ENCODE measurements at places on chromosomes 5 and 9.

- DNase-seq: no peak
Measured at GRCh38 chr5:9920697-9921096, 290.5 kb upstream of the TAS2R1 start.

DNA sequence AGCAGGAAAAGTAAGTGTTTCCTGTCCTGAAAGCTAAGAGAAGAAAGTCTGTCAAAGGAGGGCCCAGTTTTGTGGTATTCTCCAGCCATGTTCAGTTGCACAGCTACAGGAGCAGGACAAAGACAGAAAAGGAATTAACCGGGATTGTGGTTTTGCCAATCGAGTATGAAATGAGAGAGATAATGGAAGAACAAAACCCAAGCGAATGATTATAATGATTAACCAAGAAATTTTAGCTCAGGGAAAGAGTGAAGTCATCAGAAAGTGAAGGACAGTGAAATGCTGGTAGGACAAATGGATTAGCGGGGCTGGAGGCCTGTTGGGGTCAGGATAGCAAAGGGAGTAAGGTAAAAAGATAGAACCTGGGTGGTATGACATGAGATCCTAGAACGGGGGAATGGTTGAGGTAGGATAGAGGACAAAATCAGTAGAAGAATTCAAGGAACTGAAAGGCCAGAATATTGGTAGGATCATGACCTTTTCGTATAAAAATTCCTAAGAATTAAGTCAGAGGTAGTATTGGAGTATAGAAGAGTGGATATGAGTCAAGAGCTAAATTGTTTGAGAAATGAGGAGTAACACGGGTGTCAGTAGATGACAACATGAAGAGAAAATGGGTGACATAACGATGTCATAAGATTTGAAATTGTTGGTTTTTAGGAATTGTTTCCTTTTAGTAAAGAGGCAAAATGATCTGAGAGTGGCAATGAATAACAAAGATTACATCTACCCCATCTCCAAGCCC, 52.8 kb downstream of the DIAPH1 start:
- no peak for DNase-seq

DNA sequence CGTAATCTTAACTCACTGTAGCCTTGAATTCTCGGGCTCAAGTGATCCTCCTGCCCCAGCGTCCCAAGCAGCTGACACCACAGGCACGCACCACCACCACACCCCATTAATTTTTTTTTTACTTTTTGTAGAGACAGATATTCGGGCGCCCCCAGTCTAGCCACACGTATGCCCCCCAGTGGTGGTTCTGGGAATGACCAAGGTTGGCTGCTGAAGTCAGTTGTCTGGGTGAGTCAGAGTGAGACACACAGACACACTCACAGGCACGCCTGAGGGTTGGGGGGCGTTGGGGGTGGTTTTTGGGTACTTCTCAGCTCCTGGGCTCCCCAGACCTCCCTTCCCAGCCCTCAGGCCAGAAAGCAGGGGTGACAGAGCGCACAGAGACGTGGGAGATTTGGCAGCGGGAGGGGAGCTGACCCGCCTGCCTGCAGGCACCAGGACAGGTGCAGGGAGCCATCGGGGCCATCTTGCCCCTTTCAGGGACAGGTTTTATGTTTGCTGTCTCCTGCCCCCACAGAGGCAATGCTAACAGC, 4.2 kb upstream of the ENTPD8 start:
- peak; percentile 62 for DNase-seq

DNA sequence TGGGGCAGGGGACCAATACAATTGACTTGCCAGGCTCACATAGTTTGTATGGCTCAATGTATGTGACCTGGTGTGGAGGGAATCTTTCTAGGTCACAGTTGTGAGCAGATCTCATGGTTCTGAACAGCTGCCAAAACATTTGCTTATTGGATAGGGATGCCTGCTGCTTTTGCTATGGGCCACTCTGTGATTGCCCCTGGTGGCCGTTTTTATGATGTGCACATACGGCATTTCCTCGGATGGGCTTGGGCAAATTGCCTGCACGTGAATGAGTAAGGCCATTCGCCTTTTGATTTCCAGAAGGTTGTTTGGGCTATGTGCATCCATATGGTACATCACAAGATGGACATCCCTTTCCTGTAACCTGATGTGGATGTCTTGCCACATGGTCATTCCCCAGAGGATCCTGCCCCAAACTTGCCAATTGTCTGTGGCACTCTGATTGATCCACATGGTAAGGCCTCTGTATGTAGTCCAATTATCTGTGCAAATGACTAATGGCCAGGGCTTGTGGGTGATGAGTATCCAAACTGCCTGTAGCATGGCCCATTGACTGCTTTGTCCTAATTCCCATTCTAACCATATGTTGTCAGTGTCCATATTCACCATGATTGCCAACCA, 10.7 kb upstream of the SLC22A4 start:
- DNase-seq: no peak

- no peak for DNase-seq
Measured at GRCh38 chr9:131808291-131808690, 68.4 kb upstream of the RAPGEF1 start.

- DNase-seq: peak; percentile 50
Measured at GRCh38 chr5:108003178-108003577, 332.4 kb upstream of the EFNA5 start.

DNA sequence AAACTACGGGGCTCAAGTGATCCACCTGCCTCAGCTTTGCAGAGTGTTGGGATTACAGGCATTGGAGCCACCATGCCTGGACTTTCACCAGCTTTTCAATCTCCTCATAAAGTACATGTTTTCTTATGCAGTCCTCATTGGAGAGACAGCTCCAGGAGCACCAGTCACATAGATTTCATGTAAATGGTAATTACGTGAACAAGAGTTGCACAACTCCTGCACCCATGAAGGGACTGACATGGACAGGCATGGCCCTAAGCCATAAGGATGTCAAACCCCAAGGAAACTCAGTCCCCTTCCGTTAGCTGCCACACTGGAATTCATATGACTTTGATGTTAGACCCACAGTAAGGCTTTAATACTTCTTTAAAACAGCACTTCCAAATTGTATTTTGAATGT, 7.6 kb upstream of the ADGRV1 start:
- DNase-seq: peak; percentile 83

DNA sequence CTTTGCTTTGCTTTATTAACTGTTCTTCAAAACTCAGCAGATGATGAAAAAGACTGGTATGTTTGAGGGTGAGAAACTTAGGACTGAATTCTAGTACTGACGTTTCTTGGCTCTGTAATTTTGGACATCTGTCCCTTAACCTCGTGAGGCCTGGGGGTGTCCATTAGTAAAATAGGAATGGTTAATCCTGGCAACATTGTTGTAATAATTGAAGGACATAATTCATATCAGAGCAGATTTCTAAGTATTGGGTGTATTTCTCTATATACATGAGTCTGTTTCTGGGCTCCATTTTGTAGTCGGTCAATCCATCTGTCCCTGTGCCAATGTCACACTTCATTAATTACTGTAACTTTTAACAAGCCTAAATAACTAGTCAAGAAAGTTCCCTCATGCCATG, 206.7 kb downstream of the MAST4 start:
- DNase-seq: no peak

- DNase-seq: no peak
Measured at GRCh38 chr5:169856571-169856970, 123.7 kb downstream of the INSYN2B start.

DNA sequence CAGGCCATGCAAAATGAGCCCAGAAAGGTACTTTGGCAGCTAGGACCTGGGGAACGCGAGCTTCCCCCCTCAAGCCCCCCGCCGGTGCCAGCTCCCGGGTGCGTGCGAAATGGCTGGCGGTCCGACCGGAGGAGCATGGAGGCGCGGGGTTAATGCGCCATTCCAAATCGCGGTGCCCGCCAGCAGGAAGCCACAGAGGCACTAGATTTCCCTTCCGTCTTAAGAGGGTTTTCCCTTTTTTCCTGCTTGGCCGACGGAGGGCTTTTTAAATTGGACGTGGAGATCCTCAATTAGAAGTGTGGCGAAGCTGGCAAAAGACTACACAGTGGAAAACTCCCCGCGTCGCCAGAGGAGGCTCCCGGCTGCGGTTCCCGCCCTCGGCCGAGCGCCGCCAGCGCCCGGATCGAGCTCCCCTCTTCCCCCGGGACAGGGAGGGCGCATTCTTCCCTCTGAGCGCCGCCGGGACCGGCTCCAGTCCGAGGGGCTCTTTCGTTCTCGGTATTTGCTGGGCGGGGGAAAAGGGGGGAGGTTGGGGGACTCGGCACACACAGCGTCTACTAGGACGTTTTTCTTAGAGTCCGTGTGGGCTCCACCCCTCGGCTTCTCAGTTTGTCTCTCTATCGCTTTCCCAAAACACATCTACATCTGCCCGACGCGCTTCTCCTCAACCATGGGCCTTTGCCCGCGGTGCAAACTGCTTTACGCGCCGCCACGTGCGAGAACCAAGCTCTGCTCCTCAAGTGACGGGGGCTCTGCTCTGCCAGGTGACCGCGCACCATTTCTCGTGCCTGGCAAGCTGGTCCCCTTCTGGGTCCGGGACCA, 3.0 kb downstream of the GDNF start:
- DNase-seq: no peak

DNA sequence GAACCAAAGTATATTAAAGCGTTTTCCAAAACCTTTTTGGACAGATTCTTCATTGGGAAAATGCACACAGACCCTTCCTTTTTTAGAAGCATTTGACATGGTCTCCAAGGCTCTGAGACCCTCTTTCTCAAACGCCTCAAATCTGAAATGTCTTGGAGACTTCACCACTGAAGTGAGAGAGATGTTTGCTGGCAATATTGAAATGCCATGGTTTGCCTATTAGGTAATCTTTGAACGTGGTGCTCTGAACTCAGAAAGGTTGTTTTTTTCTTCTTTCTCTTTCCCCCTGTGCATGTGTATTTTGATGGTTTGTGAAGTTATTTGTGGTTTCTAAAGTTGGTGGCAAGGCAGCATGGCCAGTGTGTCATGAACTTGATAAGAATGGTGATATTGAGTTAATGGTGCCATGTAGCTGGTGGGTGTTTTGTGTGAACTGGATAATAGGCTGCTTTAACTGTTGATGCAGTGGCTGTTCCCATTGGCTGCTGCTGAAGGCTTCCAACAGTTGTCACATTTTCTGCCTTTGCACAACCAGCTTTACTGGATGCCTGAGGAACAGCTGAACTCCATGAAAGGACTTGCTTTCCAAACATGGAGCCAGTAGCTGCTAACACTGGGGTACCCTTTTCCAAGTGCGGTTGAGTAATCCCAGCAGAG, 1.7 kb downstream of the PALM2AKAP2 start:
- no peak for DNase-seq

DNA sequence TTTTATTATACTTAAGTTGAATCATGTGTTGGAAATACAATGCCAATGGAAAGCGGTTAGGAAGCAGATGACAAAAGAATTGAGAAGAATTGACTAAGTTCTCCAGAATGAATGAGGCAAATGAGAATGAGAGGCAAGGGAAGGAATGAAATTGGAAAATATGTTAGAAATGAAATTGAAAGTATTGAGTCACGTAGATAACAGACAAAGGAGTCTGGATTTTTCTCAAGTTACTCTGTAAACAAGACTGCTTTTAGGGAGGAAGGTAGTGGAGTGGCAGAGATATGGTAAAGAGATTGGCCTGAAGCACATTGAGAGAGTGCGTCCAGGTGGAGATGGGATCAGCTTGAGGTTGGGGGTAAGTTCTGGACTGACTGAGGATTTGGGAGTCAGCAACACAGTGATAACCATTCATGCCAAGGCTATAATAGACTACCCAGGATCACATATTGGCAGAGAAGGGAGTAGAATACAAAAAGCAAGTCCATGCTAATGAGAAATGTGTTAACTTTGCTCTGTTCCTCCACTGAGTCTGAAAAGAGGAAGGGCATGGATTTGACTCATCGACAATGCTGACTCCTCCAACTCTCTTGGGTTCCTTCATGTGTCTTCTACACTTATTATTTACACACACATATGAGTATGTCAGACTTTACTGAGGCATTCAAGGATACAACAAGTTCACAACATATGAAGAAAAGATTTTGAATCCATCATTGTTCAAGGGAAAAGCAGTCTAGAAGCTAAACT, 814.2 kb upstream of the ZNF608 start:
- peak; percentile 44 for DNase-seq

GRCh38 chr5:96067894-96068614, 106.4 kb upstream of the ELL2 start:
- DNase-seq: peak; percentile 14

DNA sequence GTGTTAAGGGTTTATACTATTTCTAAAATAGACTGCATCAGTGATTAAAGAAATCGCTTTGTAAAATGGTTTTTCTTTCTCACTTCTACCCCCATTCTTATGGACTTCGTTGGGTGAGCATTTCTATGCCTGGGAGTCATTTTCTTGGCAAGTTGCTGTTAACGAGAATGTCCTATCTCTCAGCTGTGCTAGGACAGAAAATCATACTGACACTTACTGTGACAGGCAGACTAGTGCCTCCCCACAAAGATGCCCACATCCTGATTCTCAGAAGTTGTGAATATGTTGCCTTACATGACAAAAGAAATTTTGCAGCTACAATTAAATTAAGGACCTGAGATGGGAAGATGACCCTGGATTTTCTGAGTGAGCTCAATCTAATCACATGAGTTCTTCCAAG, 65.1 kb upstream of the NMUR2 start:
- DNase-seq: no peak

GRCh38 chr5:55546947-55547346, 12.2 kb upstream of the PLPP1 start:
- DNase-seq: no peak

- DNase-seq: peak; percentile 53
Measured at GRCh38 chr5:32329395-32329834, 16.7 kb upstream of the MTMR12 start.

DNA sequence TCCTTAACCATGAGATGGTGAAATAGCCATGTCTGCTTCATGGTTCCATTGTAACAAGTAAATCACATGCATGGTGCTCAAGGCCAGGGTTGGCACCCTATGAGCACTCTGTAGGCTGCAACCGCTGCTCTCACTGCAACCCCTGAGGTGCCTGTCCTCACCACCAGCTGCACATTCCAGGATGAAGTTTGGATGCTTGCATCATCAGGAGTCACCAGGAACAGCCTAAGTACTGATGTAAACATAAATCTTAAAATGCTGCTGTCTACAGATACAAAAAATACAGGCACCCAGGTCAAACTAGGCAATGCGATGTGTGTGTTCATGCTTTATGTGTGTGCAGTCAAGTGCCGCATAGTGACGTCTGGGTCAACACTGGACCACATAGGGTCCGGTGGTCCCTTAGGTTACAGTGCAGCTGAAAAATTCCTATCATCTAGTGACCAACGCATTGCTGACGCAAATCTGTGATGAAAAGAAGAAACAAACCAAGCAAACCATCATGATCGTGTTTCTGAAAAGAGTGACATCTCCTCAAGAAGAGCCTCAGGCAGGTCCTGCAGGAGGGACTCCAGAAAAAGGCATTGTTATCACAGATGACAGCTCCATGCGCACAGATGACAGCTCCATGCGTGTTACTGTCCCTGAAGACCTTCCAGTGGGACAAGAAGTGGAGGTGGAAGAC, 234.8 kb downstream of the AUH start:
- DNase-seq: no peak

DNA sequence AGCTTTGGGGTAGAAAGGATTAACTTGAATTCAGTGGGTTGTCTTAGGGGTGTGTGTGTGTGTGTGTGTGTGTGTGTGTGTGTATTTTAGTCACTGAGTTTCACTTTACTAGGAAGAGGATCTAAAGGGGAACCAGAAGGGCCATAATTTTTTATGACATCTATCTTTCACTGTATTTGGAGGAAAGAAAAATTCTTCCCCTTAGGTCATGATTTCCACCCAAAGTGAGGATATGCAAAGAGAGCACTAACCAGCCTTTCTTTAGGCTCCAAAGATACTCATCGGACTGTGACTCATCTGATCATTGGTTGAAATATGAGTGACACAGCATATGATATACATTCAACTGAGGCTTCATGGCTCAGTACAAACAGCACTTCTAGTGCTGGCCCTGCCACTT, 75.2 kb upstream of the RASGRF2 start:
- DNase-seq: peak; percentile 85
